ENCODE measurements at places on chromosomes 7 and 10. TPM values are rescaled to one million over a fixed set of nuclear protein-coding genes. Genes with fewer than 3 reads are reported as not detected.

GRCh38 chr10:14299556-14299955 is 31.2 kb downstream of the FRMD4A start:
- H3K4me3 ChIP-seq = no peak overlapping the region
- H3K27ac ChIP-seq = no peak overlapping the region
- DNase-seq = no peak
- H3K36me3 ChIP-seq = no peaks in the 10 kb centered on the region

Gene ADRA2A
- total RNA-seq = not detected

Gene CFAP69
- total RNA-seq = not detected

- no peaks in the 10 kb centered on the region for H3K4me1 ChIP-seq
- no peak overlapping the region for H3K4me3 ChIP-seq
- H3K27ac ChIP-seq = no peak overlapping the region
- H3K27me3 ChIP-seq = peaks cover 21% of the 10 kb centered on the region
- no peak for DNase-seq
Measured at GRCh38 chr10:104201636-104202035, 30.5 kb downstream of the CFAP43 start.

Gene ARMC3
- not detected for total RNA-seq

- no peak overlapping the region for H3K27ac ChIP-seq
- H3K4me3 ChIP-seq = no peak overlapping the region
- no peaks in the 10 kb centered on the region for H3K27me3 ChIP-seq
Measured at GRCh38 chr10:99784727-99785441, 2.4 kb downstream of the ABCC2 start.

DNA sequence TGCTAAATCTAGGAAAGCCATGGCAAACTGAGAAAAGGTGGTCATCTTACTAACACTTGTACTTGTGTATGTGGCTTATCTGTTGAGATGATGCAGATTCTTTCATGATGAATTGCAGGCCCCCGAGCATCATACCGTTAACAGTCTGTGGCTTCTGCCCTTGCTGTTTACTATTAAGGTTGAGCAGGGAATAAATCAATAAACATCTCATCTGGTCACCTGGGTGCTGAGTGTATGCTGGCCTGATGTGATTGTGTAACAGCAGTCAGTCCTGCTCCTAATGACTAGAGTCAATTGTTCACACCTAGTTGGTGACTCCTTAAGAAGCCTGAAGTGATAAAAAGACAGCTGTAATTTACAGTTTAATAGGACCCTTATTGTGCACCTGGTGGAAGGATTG is 8.3 kb upstream of the GNAT3 start:
- no peak overlapping the region for H3K27ac ChIP-seq
- H3K36me3 ChIP-seq = no peaks in the 10 kb centered on the region
- no peaks in the 10 kb centered on the region for H3K4me1 ChIP-seq
- no peaks in the 10 kb centered on the region for H3K27me3 ChIP-seq
- H3K4me3 ChIP-seq = no peak overlapping the region

Gene SPDYE11
- total RNA-seq = not detected

Data from activated CD4-positive, alpha-beta T cell treated with anti-CD3 and anti-CD28 coated beads, Interleukin-2, amount 10 ng/mL, durations not matched to agents 7 days and 5 days (primary cell).